Esophagus squamous epithelium (tissue), 5 donors: ENCODE measurements at places on chromosomes 6 and 20. TPM values are rescaled to one million over a fixed set of nuclear protein-coding genes. Genes with fewer than 3 reads are reported as not detected.

DNA sequence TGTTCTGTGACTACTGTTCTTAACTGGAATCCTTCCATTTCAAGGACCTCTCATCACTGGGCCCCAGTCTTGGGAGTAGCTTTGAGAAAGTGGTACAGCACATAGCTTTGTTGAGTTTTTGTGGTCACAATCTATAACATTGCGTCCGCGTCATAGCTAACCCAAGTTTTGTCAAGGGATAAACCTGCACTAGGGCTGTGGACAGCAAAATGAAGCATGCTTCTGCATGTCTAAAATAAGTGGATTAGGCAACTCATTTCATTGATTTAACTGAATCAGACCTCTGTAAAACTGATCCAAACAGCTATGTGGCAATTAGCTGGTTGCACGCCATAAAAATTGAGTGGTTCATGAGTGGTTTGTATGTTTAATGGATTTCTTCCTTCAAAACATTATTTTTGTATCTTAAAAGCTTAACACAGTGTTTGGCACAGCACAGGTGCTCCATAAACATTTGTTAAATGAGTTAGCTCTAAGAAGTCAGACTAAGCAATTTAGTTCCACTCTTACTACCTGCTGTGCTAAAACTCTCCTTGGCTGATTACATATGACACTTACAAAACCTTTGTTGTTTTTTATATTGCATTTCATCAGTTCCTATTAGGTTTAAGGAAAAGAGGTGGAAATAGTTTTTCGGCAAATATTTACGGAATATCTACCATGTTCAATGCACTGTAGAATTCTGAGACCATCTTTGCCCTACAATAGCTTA lies 160.3 kb upstream of the ATXN1 start:
- no peak for DNase-seq
- H3K4me1 ChIP-seq, result peaks cover 15% of the 10 kb centered on the region
- no peak overlapping the region for H3K27ac ChIP-seq
- H3K36me3 ChIP-seq, result no peaks in the 10 kb centered on the region

DNA sequence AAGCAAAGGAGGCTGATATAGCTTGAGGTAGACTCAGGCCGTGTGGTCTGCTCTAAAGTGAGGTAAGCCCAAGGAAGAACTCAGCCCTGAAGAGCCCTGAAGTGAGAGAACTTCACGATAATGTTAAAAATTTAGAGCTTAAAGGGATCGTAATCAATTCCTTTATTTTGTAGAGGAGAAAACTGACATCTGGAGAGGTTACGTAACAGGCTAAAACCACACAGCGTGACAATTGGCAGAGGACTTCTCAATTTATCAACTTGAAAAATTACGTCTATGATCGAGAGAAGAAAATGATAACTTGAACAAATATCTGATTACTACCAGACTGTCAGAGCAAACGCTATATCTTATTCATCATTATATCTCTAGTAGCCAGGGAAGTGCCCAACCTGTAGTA lies 121.8 kb upstream of the FOXO3 start:
- no peak for DNase-seq
- no peaks in the 10 kb centered on the region for H3K36me3 ChIP-seq
- no peaks in the 10 kb centered on the region for H3K27me3 ChIP-seq
- no peak overlapping the region for H3K4me3 ChIP-seq
- no peak overlapping the region for H3K27ac ChIP-seq
- peaks cover 6% of the 10 kb centered on the region for H3K4me1 ChIP-seq

DNA sequence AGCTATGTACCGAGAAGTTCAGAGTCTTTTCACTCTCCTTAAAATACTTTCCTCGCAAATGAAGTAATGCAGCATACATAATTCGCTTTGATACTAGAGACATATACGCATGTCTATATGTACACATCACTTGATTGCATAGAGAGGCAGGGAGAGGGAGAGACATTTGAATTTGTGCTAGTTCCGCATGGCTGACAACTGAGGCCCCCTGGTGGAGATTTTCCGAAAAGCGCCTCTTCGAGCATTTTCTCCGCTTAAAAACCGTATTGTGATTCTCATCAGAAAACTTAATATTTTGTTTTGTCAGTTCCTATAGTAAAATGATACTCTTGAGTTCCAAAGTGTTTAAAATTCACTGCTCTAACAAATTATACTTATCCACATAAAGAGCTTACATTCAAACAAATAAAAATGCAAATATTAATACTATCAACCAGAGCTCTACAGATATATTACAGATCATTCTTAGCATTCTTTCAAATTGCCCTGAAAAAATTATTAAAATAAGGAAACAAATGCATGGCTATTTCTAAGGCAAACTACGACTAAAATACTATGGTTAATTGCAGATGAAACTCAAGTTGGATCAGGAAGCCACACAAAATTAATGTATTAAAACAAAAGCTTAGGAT lies 637 bp downstream of the MYLK4 start:
- no peak overlapping the region for H3K27ac ChIP-seq
- H3K4me3 ChIP-seq, result no peak overlapping the region
- DNase-seq, result no peak
- no peaks in the 10 kb centered on the region for H3K27me3 ChIP-seq
- H3K4me1 ChIP-seq, result no peaks in the 10 kb centered on the region

- no peak for DNase-seq
- no peaks in the 10 kb centered on the region for H3K27me3 ChIP-seq
- no peaks in the 10 kb centered on the region for H3K4me1 ChIP-seq
- no peak overlapping the region for H3K4me3 ChIP-seq
These were observed 47.3 kb downstream of the DAAM2 start for GRCh38 chr6:39839445-39839844.

DNA sequence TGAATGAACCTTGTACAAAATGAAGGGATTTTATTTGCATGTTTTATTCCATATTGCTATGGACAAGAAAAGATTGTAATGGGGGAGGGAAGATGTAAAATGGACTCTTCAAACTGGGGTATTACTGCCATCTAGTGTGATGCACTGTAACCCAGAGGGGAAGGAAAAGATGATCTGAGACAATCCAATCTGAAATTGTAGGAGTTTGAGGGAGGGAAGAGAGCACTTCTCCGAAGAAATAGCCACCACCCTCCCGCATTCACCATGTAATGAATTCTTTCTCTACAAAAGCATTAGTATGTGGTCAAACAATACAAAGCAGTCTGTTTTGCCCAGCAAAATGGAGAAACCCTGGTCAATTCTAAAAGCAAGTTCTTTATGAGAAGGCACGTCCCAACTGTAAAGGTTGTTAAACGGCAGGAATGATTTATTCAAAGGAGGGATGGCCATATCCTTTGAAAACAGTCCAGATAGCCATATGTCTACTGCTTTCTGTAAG lies 679.5 kb upstream of the NRSN1 start:
- no peaks in the 10 kb centered on the region for H3K27me3 ChIP-seq
- no peaks in the 10 kb centered on the region for H3K36me3 ChIP-seq
- H3K27ac ChIP-seq, result no peak overlapping the region
- no peak for DNase-seq

DNA sequence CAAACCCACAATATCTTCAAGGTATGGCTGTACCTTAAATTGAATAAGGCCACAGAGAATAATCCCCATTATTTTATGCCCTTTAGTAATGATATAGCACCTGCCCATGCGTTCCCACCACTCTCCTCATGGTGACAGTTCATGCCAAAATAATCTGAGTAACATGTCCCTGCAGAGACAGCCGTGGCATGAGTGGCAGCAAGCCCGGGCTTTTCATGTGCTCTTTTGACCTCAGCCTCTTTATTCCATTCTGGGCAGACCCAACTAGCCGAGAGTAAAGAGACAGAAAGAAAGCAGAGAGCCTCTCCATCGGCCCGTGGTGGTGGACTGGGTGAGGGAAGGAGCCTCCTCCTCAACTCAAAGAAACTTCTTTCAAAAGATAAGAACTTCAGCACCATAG lies 19.9 kb upstream of the POPDC3 start:
- H3K4me1 ChIP-seq, result no peaks in the 10 kb centered on the region
- no peak for DNase-seq
- H3K27me3 ChIP-seq, result no peaks in the 10 kb centered on the region

DNA sequence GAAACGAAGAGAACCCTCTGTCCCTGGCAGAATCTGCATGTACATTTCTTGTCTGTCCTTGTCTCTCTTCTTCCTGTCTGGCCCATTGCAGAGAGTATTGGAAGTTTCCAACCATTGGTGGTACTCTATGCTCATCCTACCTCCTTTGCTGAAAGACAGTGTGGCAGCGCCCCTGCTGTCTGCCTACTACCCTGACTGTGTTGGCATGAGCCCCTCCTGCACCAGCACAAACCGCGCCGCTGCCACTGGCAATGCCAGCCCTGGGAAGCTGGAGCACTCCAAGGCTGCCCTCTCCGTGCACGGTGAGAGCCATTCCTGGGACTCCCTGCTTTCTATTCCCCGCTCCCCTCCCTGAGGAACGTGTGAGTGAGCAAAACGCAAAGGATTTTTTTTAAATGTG lies 32.5 kb downstream of the KDM1B start:
- H3K4me1 ChIP-seq, result peaks cover 4% of the 10 kb centered on the region
- no peak overlapping the region for H3K4me3 ChIP-seq
- H3K27ac ChIP-seq, result no peak overlapping the region
- peaks cover 70% of the 10 kb centered on the region for H3K36me3 ChIP-seq
- H3K27me3 ChIP-seq, result no peaks in the 10 kb centered on the region

DNA sequence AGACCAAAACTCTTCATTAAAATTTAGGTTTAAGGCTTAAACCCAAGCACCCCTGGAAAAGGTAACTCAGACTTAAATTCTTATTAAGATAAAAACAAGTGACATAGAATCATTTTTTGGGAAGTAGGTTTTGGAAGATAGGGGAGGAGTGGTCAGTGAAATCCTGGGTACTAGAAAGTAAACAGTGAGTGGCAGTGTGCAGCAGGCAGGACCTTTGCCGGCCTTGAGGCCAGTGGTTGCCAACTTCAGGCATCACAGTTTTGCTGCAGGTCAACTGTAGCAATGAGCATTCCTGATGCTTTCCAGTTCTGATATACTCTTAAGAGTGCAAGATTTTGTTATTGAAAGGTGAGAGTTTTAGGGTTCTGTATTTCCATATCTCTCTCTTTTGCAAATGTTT lies 69.3 kb upstream of the SUPT3H start:
- no peaks in the 10 kb centered on the region for H3K27me3 ChIP-seq
- no peak overlapping the region for H3K27ac ChIP-seq
- peaks cover 52% of the 10 kb centered on the region for H3K4me1 ChIP-seq
- DNase-seq, result no peak
- no peak overlapping the region for H3K4me3 ChIP-seq

DNA sequence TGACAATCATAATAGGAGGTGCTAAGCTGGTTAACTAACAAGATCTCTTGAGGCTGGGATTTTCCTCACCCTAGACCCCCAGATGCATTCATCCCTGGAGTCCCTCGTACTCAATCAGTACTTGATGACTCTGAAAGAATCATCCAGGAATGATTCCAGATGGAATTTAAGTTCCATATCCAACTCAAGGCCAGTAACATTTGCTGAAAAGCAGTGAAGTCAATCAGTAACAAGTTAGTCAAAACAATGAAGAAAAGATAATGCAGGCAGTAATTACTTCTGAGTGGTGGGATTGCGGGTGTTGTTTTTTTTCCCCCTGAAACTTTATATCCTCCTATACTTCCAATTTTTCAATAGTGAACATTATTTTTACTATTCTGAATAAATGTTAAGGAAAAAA lies 18.6 kb downstream of the GMDS start:
- no peak overlapping the region for H3K27ac ChIP-seq
- no peaks in the 10 kb centered on the region for H3K27me3 ChIP-seq
- no peaks in the 10 kb centered on the region for H3K36me3 ChIP-seq

- H3K4me3 ChIP-seq, result no peak overlapping the region
- no peak overlapping the region for H3K27ac ChIP-seq
- no peaks in the 10 kb centered on the region for H3K36me3 ChIP-seq
- no peak for DNase-seq
- H3K4me1 ChIP-seq, result no peaks in the 10 kb centered on the region
These were observed 120.3 kb upstream of the LGSN start for GRCh38 chr6:63440057-63440456.

DNA sequence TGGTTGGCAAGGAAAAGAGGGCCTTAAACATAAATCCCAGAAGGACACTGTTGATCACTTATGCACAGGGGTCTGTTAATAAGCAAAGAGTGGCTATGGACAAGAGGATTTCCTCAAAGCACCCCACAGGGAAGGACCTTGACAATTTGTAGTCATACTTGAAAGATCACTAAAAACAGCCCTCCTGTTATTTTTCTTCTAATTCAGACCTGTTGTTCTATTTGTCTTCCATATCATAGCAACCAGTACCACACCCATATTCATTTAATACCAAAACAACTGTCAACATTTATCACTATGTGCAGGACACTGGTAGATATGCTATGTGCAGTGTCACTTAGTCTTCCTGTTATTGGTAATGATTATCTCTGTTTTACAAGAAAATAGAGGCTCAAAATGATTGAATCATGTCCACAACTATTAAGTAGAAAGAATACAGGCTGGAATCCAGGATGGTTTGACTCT lies 3.2 kb upstream of the DYNLRB1 start:
- H3K4me3 ChIP-seq, result no peak overlapping the region
- no peak overlapping the region for H3K27ac ChIP-seq
- peaks cover 18% of the 10 kb centered on the region for H3K4me1 ChIP-seq
- no peak for DNase-seq
- no peaks in the 10 kb centered on the region for H3K36me3 ChIP-seq

DNA sequence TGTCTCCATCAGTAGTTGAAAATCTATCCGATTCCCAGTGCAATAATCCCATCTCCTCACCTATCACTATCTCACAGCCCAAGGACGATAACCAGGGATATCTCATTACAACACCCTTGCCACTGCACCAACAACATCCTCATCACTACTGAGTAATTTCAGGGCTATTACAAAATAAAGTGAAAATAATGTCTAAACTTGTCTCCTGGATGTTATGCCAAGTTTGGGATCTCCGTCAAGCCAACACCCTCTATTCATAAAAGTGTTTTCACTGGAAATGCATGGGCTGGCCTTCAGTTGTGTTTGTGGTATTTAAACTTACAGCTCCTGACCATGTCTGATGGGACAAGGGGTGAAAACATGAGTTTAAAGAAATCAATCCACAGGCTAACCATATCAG lies 42.0 kb upstream of the STMND1 start:
- H3K27ac ChIP-seq, result peak overlapping the region; percentile 71
- H3K27me3 ChIP-seq, result no peaks in the 10 kb centered on the region
- no peaks in the 10 kb centered on the region for H3K36me3 ChIP-seq
- DNase-seq, result no peak
- H3K4me3 ChIP-seq, result no peak overlapping the region

MAPK13 gene
- 115 TPM for total RNA-seq

IPCEF1 gene
- 8.1 TPM for total RNA-seq

OOEP gene
- not detected for total RNA-seq

TAAR6 gene
- total RNA-seq, result not detected

MBOAT1 gene
- total RNA-seq, result 12.6 TPM

PTCHD4 gene
- total RNA-seq, result 0.22 TPM

NTSR1 gene
- not detected for total RNA-seq

DHX35 gene
- 4.4 TPM for total RNA-seq

POU3F2 gene
- total RNA-seq, result not detected

ECT2L gene
- not detected for total RNA-seq

TPD52L1 gene
- total RNA-seq, result 409 TPM
